ENCODE measurements at places on chromosomes 1 and 21.

GRCh38 chr1:107788206-107789202, 176.5 kb downstream of the VAV3 start:
- DNase-seq = no peak

DNA sequence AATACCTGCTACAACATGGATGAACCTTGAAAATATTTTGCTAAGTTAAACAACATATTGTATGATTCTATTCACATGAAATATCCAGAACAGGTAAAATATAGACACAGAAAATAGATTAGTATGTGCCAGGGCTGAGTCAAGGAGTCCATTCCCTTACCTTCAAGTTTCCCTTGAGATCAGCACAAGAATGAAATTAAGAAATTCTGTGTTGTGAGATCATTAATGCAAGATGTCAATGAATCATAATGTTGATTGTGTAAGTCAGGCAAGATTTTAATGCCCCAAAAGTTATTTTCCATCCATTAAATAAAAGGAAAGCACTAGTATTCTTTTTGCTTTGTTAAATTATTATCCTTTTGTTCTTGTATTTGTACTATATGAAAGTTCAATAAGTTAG, 139.4 kb downstream of the MRPL39 start:
- no peak for DNase-seq

GRCh38 chr1:38991638-38992411, 749 bp downstream of the AKIRIN1 start:
- no peak for DNase-seq

- no peak for DNase-seq
Observed at GRCh38 chr1:65527707-65528503, 107.4 kb downstream of the LEPR start.

- DNase-seq = no peak
Observed at GRCh38 chr1:230153641-230154296, 86.7 kb downstream of the GALNT2 start.

DNA sequence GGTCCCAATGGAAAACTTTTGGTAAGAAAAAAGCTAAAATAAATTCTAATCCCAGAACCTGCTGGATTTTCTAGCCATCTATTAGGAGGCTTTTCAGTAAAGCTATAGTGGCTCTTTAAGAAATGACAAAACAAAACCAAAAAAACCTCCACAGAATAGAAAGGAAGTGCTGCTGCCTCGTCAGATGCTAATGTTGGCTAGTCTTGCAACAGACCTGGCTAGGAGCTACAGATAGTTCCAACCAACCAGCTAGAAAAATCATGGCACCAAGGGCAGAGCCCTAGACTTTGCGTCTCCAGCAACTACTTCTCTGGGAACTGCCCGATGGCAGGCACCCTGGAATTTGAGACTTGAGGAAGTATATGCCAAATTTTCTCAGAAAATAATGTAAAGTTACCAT, 7.6 kb downstream of the CD101 start:
- DNase-seq = no peak

- DNase-seq = no peak
Observed at GRCh38 chr1:178938959-178939317, 68.1 kb upstream of the ANGPTL1 start.

DNA sequence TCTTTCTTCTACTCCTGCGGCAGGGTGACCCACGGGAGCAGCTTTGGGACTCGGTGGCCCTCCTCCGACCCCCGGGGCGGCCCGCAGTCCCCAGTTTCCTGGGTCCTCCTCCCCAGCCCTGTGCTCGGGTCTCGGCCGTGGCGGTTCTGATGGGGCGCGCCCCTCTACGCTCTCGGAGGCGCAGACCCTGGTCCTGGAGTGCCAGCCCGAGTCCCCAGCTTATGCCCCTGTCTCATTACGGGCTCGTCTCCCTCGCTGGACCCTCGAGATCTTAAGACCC, 430 bp downstream of the BTG2 start:
- no peak for DNase-seq

- no peak for DNase-seq
Observed at GRCh38 chr1:155060736-155061135, 2.8 kb upstream of the EFNA4 start.

Measured in Panc1 (cell line).